ENCODE measurements at places on chromosomes 4 and X. TPM values are rescaled to one million over a fixed set of nuclear protein-coding genes. Genes with fewer than 3 reads are reported as not detected.

The RRH gene
- not detected for total RNA-seq

The MID1 gene
- total RNA-seq: 47.8 TPM

The EXOC1L gene
- not detected for total RNA-seq

The MAGEB2 gene
- total RNA-seq: not detected

The WWC2 gene
- total RNA-seq: 16.6 TPM

The PCDH7 gene
- 0.06 TPM for total RNA-seq

The CABS1 gene
- total RNA-seq: not detected

The DUX4 gene
- not detected for total RNA-seq
